IPS DF 6.9 (cell line): ENCODE measurements at places on chromosomes 2 and 18.

DNA sequence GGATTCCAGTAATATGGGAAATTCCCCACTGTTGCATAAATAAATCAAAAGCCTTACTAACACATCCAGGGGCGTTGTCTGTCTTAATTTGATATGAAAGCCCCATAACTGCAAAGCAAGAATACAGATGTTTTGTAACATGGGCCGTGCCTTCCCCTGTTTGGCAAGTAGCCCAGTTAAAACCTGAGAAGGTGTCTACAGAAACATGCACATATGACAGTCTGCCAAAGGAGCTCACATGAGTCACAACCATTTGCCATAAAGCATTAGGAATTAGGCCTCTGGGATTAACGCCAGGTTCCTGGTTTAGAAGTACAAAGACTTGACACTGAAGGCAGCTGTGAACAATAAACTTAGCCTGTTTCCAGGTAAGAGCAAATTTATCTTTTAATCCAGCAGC lies 43.1 kb upstream of the LONRF2 start:
- DNase-seq: no peak

- DNase-seq: no peak
Observed at GRCh38 chr2:34549710-34550345, 950.7 kb upstream of the FAM98A start.

DNA sequence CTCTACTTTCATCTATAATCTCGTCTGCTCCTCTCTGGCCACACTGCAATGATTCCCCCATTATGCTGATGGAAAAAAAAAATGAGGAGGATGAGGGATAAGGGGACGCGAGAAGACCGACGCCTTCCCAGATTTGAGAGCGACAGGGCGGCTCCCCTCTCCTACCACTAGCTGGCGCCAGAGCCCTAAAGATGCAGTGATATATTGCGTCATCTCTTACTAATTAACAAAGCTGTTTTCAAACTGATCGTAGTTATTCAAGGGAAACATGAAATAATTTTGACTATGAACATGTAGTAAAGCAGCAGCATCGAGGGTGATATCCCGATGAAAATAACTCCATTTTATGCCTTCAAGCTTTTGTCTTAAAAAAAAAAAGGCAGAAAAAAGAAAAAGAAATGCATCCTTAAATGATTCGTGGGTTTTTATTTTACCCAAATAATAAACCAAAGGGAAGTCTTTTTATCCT lies 48.0 kb upstream of the HNRNPA3 start:
- no peak for DNase-seq

- DNase-seq: no peak
Observed at GRCh38 chr2:70103531-70104061, 16.3 kb downstream of the PCBP1 start.

DNA sequence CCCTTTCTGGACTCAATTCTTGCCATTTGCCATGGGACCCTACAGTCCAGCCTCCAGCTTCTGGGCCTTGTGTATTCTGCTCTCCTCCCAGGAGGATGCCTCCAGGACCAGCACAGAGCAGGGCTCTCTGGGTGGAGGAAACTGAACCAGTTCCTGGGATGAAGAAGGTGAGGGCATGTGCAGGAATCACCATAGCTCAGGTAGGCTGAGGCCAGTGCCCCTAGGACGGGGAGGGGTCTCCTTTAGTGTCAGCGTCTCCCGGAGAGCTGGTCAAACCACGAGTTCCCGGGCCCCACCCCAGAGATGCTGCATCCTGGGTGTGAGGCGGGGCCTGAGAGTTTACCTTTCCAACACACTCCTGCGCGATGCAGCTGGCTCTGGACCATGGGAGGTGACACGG lies 5.8 kb upstream of the PRELID3A start:
- DNase-seq: no peak

- DNase-seq: no peak
Observed at GRCh38 chr2:129862668-129863067, 116.8 kb upstream of the RAB6C start.

DNA sequence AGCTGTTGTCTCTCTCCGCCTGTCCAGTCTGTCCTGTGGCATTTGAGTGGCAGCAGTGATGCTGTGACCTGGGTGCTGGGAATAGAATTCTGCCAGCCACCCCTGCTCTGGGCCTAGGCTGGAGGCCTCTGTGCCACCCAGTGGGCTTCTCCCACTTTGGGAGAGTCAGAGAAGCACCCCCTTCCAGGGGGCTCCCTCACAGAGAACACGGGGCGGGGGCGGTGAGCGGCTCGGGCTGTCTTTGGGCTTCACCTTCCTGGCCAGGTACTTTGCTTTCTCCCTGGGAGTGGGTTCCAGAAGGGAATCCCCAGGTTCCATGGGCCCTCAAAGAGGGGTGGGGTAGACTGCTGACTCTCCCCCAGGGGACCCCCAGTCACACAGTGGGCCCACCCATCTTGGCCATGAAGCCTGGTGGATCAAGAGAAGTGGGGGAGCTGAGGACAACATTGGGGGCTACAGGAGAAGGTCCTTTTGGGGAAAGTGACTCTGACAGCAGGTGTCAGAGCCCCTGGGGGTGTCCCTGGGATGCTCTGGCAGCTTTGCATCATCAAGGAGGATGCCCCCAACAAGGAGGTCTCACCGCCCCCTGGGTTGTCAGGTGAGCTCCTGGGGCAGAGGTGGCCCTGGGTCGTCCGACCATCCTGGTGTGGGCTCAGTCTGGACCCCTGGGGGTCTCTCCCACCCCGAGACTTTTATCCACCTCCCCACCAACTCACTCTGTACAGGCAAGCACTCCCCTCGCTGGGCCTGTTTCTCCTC lies 18.8 kb upstream of the BOK start:
- DNase-seq: no peak

DNA sequence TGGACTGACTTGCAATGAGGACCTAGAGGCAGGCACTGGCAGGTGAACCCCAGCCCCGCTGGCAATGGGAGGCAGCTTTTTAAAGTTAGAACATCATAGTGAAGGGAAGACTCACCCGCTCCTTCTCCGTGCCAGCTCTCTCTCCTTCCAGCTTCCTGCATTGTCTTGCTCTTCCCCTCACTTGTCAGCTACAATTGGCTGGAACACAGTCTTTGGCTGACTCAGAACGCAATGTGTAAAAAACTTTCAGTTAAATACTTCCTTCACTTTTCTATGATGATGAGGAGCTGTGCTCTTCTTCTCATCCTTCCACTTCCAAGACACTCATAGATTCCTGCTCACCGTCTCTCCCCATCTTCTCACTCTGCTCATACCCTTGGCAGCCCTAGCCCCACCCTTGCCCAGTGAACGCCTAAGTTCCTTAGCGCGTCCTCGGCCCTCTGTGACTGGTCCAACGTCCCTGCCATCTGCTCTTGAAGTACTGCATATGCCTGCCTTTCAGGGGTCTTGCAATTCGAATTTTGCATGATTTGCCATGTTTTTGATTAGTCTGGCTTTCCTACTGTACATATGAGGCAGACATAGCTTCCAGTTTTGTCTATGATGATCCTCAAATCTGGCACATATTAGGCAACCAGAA lies 118.0 kb upstream of the TMEM200C start:
- no peak for DNase-seq

DNA sequence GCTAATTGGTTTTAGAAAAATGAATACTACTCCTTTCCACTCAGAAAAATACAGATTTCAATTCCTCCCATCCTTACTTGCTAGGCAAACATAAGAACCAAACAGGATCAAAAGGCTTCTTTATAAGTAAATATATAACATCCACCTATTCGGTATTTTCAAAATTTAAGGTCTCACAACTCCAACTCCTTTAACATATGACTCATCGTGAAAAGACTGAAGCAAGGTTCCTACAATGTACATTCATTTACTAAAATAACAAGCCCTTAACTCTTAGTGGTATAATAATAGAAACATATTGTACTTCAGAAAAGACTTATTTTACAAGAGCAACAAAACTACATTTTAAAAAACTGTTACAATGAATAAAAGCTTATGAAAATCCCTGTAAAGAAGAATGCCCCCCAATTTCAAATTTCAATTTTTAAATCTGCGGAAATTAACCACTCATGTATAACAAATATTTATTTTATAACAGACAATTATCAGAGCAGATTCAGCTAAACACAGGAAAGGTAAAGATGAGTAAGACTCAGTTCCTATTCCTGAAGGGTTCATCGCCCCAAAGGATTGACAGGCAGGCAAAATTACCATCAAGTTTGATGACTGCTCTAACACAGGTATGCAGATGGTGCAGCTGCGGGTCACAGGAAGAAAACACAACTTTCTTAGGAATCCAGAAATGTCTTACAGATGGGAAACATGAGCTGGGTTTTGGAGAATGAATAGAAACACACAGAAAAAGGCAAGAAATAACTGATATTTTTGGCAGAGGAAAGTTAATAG lies 96.4 kb downstream of the COBLL1 start:
- DNase-seq: no peak

GRCh38 chr2:46127176-46127575 lies 170.0 kb upstream of the EPAS1 start:
- no peak for DNase-seq

- DNase-seq: no peak
Observed at GRCh38 chr2:198518935-198519334, 714.5 kb downstream of the PLCL1 start.
